ENCODE measurements at places on chromosomes 2 and 18. TPM values are rescaled to one million over a fixed set of nuclear protein-coding genes. Genes with fewer than 3 reads are reported as not detected.

The AMER3 gene
- total RNA-seq: not detected

GRCh38 chr2:150697596-150697995 is 210.1 kb upstream of the RND3 start:
- no peak overlapping the region for H3K4me3 ChIP-seq
- H3K4me1 ChIP-seq: no peaks in the 10 kb centered on the region
- DNase-seq: no peak
- H3K27ac ChIP-seq: peak overlapping the region; percentile 38
- H3K36me3 ChIP-seq: no peaks in the 10 kb centered on the region

DNA sequence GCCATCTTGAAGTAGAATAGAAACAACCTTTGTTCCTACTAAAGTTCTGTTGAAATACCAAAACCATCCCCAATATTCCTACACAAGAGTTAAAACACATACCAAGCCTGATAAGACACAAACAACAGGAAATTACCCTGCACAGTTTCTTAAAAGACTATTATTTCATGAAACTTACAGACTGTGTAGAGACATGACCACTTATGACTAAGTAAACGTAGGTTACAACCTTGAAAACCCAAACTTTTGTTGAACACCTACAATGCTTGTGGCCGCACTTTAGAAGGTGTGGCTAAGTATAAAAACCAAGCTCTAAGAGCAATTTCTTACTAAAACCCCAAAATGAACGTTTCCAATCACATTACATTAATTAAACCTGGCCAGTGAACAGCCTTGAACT is 2.0 kb downstream of the SMAD2 start:
- peaks cover 32% of the 10 kb centered on the region for H3K4me1 ChIP-seq
- H3K27me3 ChIP-seq: no peaks in the 10 kb centered on the region
- no peak overlapping the region for H3K27ac ChIP-seq
- no peaks in the 10 kb centered on the region for H3K36me3 ChIP-seq
- no peak for DNase-seq
- peak overlapping the region; percentile 86 for H3K4me3 ChIP-seq

The C2orf80 gene
- total RNA-seq: not detected

DNA sequence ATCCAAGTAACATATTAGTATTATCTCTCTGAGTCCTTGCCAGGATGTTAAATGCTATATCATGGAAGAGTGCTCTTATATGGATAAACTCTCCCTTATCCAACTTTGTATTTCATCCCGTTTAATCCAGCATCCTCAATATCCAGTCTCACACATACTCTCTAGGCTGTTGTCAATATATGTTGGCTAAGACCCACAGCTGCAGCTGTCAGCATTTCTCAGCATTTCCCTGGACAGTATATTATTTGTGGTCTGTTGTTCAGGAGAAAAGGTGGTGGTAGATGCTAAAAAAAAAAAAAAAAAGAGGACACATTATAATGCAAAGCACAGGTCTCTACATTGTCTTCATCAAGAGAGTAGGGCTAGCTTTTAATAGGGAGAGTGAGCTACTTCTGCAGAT is 1368.0 kb upstream of the ZEB2 start:
- DNase-seq: no peak
- no peaks in the 10 kb centered on the region for H3K4me1 ChIP-seq
- H3K36me3 ChIP-seq: no peaks in the 10 kb centered on the region
- no peak overlapping the region for H3K4me3 ChIP-seq
- no peak overlapping the region for H3K27ac ChIP-seq

- no peaks in the 10 kb centered on the region for H3K27me3 ChIP-seq
- no peaks in the 10 kb centered on the region for H3K36me3 ChIP-seq
- no peak for DNase-seq
- no peak overlapping the region for H3K4me3 ChIP-seq
- H3K4me1 ChIP-seq: peaks cover 39% of the 10 kb centered on the region
- H3K27ac ChIP-seq: no peak overlapping the region
Observed at GRCh38 chr18:32440518-32440917, 30.2 kb downstream of the GAREM1 start.

The DYSF gene
- total RNA-seq: 109 TPM

DNA sequence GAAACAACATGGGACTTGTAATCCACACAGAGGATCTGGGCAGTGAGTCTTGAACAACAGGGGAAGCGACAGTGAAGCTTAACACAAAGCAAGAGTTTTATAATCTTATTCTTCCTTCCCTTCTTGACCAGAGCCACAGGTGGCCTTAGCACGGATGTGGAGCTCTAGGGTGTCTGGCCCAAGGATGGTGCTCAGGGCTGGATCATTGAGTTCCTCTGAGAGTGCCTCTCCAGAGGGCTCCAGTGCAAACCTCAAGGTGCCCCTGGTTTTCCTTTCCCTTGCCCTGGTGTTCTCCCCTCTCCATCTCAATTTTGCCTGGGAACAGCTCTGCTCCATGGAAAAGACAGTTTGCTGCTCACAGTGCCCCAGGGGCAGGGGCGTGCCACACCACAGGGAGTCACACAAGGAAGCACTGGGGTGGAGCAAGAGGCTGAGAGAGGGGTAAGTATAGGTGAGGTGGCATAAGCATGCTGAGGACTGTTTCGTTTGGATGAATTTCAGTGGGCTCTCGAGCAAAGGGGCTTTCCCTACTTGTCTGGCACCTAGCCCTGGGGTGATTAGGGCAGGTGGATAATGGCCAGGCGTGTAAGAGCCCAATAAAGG is 88.6 kb upstream of the B3GNT7 start:
- H3K4me1 ChIP-seq: no peaks in the 10 kb centered on the region
- H3K36me3 ChIP-seq: no peaks in the 10 kb centered on the region
- DNase-seq: no peak
- H3K4me3 ChIP-seq: no peak overlapping the region

GRCh38 chr18:53994016-53994415 is 230.5 kb downstream of the MBD2 start:
- no peaks in the 10 kb centered on the region for H3K27me3 ChIP-seq
- DNase-seq: no peak
- H3K4me3 ChIP-seq: no peak overlapping the region
- no peaks in the 10 kb centered on the region for H3K4me1 ChIP-seq
- no peaks in the 10 kb centered on the region for H3K36me3 ChIP-seq

GRCh38 chr18:2392446-2392845 is 178.9 kb downstream of the METTL4 start:
- DNase-seq: no peak
- no peaks in the 10 kb centered on the region for H3K36me3 ChIP-seq
- no peak overlapping the region for H3K27ac ChIP-seq
- no peak overlapping the region for H3K4me3 ChIP-seq
- H3K27me3 ChIP-seq: no peaks in the 10 kb centered on the region

- H3K4me3 ChIP-seq: no peak overlapping the region
- no peaks in the 10 kb centered on the region for H3K4me1 ChIP-seq
- no peak overlapping the region for H3K27ac ChIP-seq
- H3K36me3 ChIP-seq: no peaks in the 10 kb centered on the region
- H3K27me3 ChIP-seq: no peaks in the 10 kb centered on the region
- DNase-seq: no peak
Observed at GRCh38 chr18:60157810-60158209, 214.8 kb downstream of the MC4R start.

DNA sequence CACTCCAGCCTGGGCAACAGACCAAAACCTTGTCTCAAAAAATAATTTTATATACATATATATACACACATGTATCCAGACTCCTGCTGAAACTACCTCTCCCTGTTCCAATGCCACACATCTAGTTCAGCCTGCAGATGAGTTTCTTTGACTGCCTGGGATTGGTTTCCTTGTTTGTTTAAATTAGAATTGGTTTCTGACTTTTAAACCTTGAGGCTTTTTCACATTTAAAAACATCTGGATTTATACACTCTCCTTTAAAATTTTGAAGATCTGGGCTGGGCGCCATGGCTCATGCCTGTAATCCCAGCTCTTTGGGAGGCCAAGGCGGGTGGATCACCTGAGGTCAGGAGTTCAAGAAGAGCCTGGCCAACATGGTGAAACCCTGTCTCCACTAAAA is 21.8 kb upstream of the CXCR1 start:
- no peaks in the 10 kb centered on the region for H3K27me3 ChIP-seq
- H3K27ac ChIP-seq: no peak overlapping the region
- H3K4me3 ChIP-seq: no peak overlapping the region
- H3K36me3 ChIP-seq: no peaks in the 10 kb centered on the region

DNA sequence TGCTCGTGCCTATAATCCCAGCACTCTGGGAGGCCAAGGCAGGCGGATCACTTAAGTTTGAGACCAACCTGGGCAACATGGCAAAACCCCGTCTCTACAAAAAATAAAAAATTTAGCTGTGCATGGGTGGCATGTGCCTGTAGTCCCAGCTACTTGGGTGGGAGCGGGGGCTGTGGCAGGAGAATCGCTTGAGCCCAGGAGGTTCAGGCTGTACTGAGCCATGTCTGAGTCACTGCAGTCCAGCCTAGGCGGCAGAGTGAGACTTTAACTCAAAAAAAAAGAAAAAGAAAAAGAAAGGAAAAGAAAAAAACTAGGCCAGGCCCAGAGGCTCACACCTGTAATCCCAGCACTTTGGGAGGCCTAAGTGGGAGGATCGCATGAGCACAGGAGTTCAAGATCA is 30.8 kb downstream of the TWSG1 start:
- no peak overlapping the region for H3K4me3 ChIP-seq
- no peak for DNase-seq
- H3K27me3 ChIP-seq: no peaks in the 10 kb centered on the region

The CYS1 gene
- total RNA-seq: 0.14 TPM

The RAPGEF4 gene
- total RNA-seq: 2.0 TPM

The OR6B2 gene
- not detected for total RNA-seq

- no peaks in the 10 kb centered on the region for H3K4me1 ChIP-seq
- no peak overlapping the region for H3K27ac ChIP-seq
- DNase-seq: no peak
- peaks cover 28% of the 10 kb centered on the region for H3K27me3 ChIP-seq
- H3K36me3 ChIP-seq: no peaks in the 10 kb centered on the region
Observed at GRCh38 chr2:105139556-105140239, 101.8 kb downstream of the MRPS9 start.

The ZNF521 gene
- 6.5 TPM for total RNA-seq

The TMEFF2 gene
- not detected for total RNA-seq

DNA sequence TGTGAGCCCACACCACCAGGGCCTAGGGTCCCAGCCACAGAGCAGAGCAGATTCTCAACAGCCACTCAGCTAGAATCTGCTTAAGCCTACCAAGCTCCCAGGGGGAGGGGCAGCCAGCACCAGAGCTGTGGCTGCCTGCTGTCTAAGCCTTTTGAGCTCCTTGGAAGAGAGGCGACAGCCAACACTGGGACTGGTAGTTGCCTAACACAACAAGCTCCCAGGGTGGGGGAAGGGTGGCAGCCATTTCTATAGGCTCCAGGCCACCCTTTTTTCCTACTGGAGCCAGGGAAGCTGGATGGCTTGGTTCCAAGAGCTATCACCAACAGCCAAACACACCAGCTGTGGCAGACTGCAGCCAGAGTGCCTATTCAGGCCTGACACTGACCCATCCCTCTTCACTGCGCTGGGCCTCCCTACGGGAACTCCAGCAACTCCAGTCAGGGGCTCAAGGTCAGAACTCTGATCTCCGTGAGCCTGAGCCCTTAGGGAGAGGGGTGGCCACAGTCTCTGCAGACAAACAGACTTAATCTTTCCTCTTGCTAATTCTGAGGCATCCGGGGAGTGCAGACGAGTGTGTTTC is 1824.3 kb upstream of the CELF4 start:
- no peak for DNase-seq
- no peak overlapping the region for H3K4me3 ChIP-seq
- H3K36me3 ChIP-seq: no peaks in the 10 kb centered on the region
- no peaks in the 10 kb centered on the region for H3K27me3 ChIP-seq

- H3K4me3 ChIP-seq: no peak overlapping the region
- H3K27me3 ChIP-seq: no peaks in the 10 kb centered on the region
- no peak overlapping the region for H3K27ac ChIP-seq
- DNase-seq: no peak
Observed at GRCh38 chr2:134676960-134677359, 41.8 kb downstream of the TMEM163 start.

DNA sequence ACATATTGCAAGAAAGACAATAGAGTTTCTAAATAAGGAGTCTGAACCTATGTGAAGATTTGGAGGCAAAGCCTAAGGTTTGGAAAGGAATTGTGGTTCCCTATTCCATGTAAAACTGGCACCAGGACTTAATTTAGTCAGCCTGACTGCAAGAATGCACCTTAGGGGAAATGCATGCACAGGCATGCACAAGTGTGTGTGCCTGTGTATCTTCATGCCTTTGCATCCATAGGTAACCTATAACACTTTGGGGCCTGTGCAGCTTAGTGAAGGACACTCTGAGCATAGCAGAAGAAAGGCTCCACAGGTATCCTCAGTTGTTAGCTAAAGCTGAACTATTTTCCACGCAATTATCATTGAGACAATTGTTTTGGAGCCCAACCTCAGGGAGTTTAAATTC is 73.4 kb downstream of the RPRM start:
- no peaks in the 10 kb centered on the region for H3K4me1 ChIP-seq
- no peak overlapping the region for H3K27ac ChIP-seq
- H3K36me3 ChIP-seq: no peaks in the 10 kb centered on the region
- H3K27me3 ChIP-seq: no peaks in the 10 kb centered on the region
- no peak overlapping the region for H3K4me3 ChIP-seq

DNA sequence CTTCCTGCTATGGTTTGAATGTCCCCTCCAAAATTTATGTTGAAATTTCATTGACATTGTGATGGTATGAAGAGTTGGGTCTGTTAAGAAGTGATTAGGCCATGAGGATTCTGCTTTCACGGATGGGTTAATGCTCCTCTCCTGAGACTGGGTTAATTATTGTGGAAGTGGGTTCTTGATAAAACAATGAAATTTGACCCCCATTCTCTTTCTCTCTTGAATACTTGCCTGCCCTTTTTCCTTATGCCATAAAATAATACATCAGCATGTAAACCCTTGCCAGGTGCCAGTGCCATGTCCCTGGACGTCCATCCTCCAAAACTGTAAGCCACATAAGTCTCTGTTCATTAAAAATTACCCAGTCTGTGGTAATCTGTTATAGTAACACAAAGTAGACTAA is 352.8 kb downstream of the LRRTM4 start:
- H3K4me3 ChIP-seq: no peak overlapping the region
- no peaks in the 10 kb centered on the region for H3K27me3 ChIP-seq
- no peaks in the 10 kb centered on the region for H3K4me1 ChIP-seq
- H3K36me3 ChIP-seq: no peaks in the 10 kb centered on the region
- H3K27ac ChIP-seq: no peak overlapping the region

The CCL20 gene
- total RNA-seq: 0.59 TPM

GRCh38 chr18:69752737-69753380 is 194.8 kb downstream of the CD226 start:
- no peak for DNase-seq
- H3K36me3 ChIP-seq: no peaks in the 10 kb centered on the region
- no peaks in the 10 kb centered on the region for H3K4me1 ChIP-seq
- H3K27me3 ChIP-seq: no peaks in the 10 kb centered on the region
- H3K27ac ChIP-seq: no peak overlapping the region
- H3K4me3 ChIP-seq: no peak overlapping the region

DNA sequence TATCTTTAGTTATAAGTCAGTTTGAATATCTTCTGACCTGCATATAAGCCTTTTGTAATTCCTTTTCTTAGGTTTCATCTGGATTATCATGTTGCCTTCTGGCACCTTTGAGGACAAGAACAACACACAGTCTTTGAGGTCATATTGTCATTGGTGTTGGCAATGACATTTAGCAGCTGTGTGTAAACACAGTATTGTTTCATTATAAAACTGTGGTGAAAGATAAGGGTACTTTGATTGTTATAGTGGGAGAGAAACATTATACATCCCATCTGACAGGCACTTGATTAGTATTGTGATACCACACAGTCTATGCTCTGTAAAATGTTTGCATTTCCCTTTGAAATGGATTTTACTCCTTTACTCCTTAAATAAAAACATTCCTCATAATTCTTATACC is 313.5 kb downstream of the RPRM start:
- DNase-seq: no peak
- no peaks in the 10 kb centered on the region for H3K4me1 ChIP-seq
- no peaks in the 10 kb centered on the region for H3K36me3 ChIP-seq
- no peaks in the 10 kb centered on the region for H3K27me3 ChIP-seq

GRCh38 chr2:190809139-190809764 is 71.4 kb upstream of the GLS start:
- no peak overlapping the region for H3K4me3 ChIP-seq
- no peak for DNase-seq
- H3K36me3 ChIP-seq: no peaks in the 10 kb centered on the region

All from psoas muscle (tissue), 8 donors.